ENCODE measurements at places on chromosomes 16 and 17.
A peak's percentile ranks its signal among the peaks of the same experiment; 100 is the strongest.

- DNase-seq, result peak; percentile 65
Observed at GRCh38 chr16:12573730-12574383, 229.8 kb downstream of the CPPED1 start.

DNA sequence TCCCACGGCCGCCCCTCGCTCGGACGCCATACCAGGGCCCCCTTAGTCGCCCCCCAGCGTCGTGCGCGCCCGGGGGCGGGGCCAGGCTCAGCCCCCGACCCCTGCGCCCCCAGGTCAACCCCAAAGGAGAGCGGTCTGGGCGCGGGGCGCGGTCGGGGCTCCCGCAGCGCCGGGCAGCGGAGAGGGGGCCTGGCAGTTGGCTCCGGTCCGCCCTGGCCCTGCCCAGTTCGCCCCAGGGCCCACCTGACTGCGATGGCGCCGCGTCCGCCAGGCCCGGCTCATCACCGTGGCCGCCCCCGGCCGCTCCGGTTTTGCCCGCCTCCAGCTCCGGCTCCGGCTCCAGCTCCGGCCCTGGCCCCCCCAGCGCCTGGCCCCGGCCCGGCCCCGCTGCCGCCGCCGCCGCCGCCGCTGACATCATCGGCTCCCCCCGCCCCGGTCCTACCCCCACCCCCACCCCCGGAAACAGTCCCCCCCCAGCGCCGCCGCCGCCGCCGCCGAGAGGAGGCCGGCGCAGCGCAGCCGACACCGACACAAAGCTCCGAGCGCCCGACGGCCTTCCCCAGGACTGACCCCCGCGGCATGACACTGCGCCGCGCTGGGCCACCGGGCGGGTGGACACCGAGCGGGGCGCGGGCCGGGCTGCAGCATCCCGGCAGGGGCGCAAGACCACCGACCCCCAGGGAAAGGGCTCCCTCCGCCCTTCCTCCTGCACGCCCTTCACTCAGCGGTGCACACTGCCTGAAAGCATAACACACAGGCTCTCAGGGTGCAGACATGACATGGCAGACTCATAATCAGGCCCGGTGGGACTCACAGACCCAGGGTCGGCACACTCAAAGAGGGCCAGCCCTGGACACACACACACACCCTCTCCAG is at the start of gene ZBTB4:
Gene ZBTB4, minus strand, starts transcription at position 419 of the 876 bp plus-strand sequence. CDS start 12,830 bp downstream, outside the sequence.
- peak; percentile 72 for DNase-seq

- DNase-seq, result no peak
Observed at GRCh38 chr17:73833775-73834488, 189.7 kb upstream of the SDK2 start.

- DNase-seq, result no peak
Observed at GRCh38 chr16:55500530-55501011, 8.3 kb upstream of the LPCAT2 start.

DNA sequence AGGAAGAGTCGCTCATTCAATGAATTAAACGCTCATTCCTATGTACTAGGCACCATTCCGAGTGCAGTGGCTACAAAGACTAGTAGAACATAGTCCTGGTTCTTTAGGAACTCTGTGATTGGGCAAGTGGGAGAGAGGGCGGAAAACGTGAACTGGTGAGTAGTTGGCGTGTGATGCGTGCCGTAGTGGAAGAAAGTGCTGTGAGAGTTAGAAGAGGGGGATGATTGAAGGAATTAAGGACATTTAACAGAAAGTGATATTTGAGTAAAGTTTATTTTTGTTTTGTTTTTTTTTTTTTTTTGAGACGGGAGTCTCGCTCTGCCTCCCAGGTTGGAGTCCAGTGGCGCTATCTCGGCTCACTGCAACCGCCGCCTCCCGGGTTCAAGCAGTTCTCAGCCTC is 7.9 kb upstream of the SLFN14 start:
- peak; percentile 36 for DNase-seq

GRCh38 chr16:55078153-55078552 is 147.5 kb downstream of the IRX5 start:
- no peak for DNase-seq

DNA sequence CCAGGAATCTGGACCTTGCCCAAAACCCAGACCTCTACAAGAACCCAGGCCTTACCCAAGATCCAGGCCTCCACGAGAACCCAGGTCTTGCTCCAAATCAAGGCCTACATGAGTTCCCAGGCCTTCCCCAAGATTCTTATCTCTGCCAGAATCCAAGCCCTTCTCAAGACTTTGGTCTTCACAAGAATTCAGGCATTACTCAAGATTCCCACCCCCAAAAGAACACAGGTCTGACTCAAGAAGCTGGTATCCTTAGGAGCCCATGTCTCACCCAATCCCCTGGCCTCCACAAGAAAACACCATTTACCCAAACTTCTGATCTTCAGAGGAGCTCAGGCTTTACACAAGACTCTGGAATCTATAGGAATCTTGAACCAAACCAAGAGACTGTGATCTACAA is 2.6 kb downstream of the SPEM3 start:
- no peak for DNase-seq

GRCh38 chr17:36503456-36504155 is 17.1 kb downstream of the ZNHIT3 start:
- DNase-seq, result no peak

GRCh38 chr17:39122991-39123390 is 28.4 kb downstream of the PLXDC1 start:
- DNase-seq, result no peak

- no peak for DNase-seq
Observed at GRCh38 chr16:50025537-50025931, 509 bp downstream of the CNEP1R1 start.

- no peak for DNase-seq
Observed at GRCh38 chr17:18084256-18084655, 3.5 kb upstream of the DRG2 start.

- no peak for DNase-seq
Observed at GRCh38 chr17:48137656-48138055, 30.1 kb downstream of the SNX11 start.

DNA sequence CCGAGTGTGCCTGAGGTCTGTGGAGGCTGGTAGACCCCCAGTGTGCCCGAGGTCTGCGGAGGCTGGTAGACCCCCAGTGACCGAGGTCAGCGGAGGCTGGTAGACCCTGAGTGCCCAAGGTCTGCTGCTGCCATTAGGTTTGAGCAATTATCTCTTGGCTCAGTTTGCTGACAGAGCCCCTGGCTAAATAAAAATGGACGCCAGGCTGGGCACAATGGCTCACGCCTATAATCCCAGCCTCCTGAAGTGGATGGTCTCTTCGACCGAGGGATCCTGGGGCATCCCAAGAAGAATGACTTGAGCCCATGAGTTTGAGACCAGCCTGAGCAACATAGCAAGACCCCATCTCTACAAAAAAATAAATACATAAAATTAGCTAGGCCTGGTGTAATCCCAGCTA is 98.7 kb upstream of the ZNF469 start:
- DNase-seq, result no peak

GRCh38 chr17:17810084-17810894 is 26.5 kb downstream of the SREBF1 start:
- no peak for DNase-seq

DNA sequence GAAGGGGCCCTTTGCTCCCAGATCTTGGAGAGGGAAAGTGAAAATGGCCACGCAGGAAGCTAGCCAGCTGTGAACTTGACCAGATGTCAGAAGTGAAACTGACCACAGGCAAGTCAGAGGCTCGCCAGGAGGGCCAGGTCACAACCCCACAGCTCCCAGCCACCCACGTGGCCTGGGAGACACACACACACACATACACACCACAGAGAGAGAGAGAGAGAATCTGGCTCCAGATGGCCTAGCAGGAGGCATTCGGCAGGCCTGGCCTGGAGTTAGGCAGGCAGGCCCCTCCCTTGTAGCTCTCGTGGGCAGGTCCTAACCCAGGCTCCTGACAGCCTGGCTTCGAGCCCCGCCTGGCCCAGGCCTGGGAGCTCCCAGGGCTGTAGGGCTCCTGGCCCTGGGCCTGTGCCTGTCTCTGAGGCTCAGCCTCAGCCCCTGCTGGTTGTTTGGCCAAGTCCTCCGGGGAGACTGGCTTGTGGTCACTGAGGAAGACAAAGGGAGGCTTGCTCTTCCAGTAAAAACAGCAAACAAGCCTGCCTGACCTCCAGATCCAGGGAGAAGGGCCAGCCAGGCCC is 20.2 kb downstream of the NGFR start:
- DNase-seq, result no peak

DNA sequence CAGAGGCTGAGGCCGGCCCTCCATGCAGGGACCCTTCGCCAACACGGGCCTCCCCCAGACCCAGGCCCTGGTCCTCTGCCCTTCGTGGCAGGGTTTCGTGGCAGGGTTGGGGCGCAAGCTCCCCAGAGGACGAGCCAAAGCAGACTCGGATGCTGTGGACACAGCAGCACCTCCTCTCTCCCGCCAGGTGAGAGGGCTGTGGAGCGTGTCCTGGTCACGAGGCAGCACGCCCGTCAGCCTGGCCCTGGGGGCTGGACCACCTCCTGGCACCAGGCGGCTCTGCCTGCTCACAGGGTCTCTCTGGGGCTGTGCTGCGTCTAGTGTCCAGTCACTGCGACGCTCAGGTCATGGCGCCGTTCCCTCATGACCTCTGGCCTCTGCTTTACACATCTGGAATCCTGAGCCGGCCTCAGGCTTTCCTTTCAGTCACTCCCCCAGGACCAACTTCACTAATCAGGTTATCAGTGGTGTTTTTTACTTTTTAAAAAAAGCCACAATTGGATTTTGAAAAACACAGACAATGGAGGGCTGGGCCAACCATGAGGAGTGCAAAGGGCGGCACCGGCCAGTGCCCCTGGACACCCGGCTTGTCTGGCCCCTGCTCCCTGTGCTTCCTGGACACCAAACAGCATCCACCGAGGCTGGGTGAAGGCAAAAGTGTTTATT is 5.4 kb downstream of the NDUFAF8 start:
- DNase-seq, result no peak

DNA sequence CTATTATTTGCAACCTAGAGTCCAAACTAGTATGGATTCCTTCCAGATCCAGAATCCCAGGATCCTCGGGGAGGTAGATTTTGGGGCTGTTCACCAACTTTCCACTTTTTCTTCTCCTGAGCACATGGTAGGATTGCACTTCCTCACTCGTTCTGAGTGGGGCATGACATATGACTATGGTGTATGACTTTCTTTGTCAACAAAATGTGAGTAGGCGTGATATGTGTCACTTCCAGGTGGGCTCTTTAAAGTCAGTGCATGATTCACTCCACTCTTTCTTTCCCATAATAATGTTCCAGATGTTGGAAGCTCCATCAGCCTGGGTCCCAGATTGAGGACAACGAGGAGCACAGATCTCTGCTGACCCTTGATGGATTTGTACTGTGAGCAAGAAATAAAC is 21.5 kb downstream of the IRX5 start:
- no peak for DNase-seq

- DNase-seq, result no peak
Observed at GRCh38 chr16:88022076-88023042, 71.1 kb downstream of the BANP start.

GRCh38 chr17:49437696-49438435 is 23.2 kb upstream of the PHB1 start:
- no peak for DNase-seq

GRCh38 chr17:63500543-63501390 is 22.4 kb upstream of the KCNH6 start:
- no peak for DNase-seq

DNA sequence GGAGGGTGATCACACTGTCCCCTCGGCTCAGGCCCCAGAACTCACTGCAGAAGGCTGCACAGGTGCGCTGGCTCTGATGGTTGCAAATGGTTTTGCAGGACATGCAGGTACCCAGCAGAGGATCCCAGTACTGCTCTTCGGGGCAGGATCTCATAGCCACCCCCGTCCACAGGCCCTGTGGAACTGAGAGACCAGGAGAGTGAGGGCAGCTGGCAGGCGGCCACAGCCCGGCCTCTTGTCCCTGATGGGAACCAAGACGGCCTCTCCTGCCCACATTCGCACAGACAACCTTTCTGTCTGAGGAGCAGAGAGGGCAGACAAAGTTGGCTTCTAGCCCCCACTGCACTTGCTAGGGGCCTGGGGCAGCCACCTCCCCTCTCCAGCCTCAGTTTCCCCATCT is 19.5 kb downstream of the TNFRSF13B start:
- no peak for DNase-seq

GRCh38 chr17:39235555-39236449 is 10.1 kb upstream of the STAC2 start:
- peak; percentile 34 for DNase-seq

- no peak for DNase-seq
Observed at GRCh38 chr16:68445458-68445857, 2.9 kb downstream of the SMPD3 start.

DNA sequence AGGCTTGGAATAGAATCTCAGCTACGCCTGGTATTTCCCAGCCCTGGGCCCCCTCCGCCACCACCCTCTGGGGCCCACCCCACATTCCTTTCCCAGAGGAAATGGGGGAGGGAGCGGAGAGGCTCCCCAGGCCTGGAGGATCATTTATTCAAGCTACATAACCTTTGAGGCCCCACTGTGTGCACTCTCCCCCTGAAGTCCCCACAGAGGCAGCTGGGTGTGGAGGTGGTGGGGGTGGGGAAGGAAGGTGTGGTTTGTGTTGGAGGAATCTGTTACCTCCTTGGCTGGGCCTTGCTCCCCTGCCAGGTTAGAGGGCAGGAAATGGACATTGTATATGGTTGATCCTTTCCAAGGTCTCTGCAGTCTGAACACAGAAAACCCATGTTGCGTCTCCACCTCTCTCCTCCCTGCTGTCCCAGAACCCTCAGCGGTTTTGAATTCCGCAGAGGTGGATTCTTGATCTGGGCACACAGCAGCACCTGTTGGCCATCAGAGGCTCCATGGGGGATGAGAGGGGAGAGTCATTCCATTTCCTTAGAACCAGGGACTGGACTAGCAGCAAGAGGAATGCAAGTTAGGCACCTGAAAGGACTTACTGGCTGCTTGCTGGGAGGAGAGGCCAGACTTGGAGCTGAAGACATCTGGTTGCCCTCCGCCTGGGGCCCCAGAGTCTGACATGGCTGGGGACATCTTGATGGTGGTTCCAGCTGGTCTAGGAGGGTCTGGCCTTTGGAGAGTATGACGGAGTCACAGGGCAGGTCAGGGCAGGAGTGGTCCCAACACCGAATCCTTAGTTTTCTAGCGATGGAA is 23.0 kb downstream of the ARHGAP23 start:
- DNase-seq, result no peak

GRCh38 chr17:21161498-21162393 is 35.0 kb downstream of the DHRS7B start:
- no peak for DNase-seq

GRCh38 chr16:2148714-2149629 is 547 bp downstream of the RAB26 start:
- DNase-seq, result no peak

GRCh38 chr16:13672196-13672595 is 247.8 kb upstream of the ERCC4 start:
- no peak for DNase-seq

DNA sequence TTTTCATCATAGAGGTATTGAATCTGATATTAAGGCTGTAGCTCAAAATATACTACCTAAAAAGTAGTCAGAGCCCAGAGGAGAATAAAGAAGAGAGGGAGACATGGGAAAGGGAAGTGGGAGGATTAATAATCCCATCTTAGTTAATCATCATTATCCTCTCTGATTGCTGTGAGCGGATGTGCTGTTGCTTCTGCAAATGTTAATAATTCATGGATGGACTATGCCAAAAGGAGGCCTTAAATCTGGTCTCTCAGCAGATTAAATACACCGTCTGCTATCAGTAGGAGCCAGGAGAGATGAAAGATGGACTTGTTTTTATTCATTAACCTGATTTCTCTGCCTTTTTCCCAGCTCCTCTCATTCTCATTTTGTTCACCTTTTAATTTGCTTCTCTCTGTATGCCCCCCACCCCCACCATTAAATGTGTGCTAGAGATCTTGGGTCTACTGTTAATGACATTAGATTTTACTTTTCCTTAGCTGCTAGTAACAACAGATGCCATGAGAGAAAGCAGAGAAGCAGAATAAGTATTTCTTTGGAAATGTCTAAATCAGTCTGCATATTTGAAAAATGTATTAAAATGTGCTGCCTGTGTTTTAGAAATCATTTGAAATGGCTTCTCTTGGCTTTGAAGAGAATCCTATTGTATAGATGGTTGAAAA is 44.2 kb downstream of the NUP93 start:
- DNase-seq, result no peak

Measured in activated CD8-positive, alpha-beta memory T cell treated with anti-CD3 and anti-CD28 coated beads, Interleukin-2, amount 50 U/mL, for 4 hours (primary cell).